ENCODE measurements at places on chromosomes 16 and 17. TPM values are rescaled to one million over a fixed set of nuclear protein-coding genes. Genes with fewer than 3 reads are reported as not detected.

Gene RHBDF2
- 7.1 TPM for total RNA-seq

Gene CD79B
- total RNA-seq, result 7.2 TPM

Gene CUEDC1
- total RNA-seq, result 49.1 TPM

Gene NEUROD2
- not detected for total RNA-seq

Gene TMC7
- 1.1 TPM for total RNA-seq

DNA sequence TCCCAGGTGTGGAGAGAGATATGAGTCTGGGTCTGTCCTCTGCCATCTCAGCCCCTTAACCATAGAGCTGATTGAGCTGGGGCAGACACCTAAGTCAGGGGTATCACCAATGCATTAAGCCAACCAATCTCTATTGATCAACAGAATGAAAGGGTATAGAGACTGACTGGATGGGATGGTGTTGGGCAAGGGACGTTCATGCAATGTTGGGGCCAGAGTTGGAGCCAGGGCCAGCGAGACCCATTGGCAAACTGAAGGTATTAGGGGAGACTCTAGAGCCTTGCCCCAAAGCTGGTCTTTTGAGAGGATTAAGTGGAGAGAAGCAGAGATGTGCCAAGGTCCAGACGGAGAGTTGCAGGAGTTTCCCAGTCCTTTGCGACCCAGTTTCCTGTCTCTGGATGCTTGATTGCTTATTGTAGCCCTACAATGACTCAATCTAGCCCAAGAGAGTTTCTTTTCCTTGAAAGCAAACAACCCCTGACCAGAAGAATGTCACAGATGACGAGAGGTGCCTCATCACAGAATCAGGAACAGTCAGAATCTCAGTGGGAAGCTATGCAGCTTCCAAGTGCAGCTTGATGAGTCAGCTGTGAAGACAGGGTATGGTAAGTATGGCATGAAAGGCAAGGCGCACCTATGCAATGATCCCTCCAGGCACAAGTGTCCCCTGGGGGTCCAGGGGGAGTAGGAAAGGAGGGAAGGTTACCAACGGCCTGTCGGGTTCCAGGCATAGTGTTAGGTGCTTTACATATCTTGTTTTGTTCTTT lies 137.2 kb downstream of the UTP18 start:
- H3K36me3 ChIP-seq, result no peaks in the 10 kb centered on the region
- no peak overlapping the region for H3K4me3 ChIP-seq

DNA sequence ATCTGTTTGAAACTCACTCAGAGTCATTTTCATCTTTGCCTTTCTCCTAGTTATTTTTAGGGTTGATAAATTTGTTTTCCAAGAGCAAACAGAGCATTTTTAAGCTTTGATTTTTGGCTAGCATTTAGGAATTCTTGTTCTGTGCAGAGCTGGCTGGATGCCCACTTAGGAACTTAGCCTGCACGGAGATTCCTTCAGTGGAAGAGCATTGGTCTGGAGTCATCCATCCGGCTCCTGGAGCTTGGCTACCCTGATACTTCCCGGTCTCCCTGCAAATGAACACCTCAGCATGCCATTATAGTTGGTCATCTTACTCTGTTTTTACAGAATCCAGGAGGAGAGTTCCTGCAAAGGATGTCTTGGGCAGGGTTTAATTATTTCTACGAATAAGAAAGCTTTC lies 57.1 kb downstream of the SPECC1 start:
- no peaks in the 10 kb centered on the region for H3K27me3 ChIP-seq
- peaks cover 43% of the 10 kb centered on the region for H3K4me1 ChIP-seq
- no peak overlapping the region for H3K27ac ChIP-seq
- H3K4me3 ChIP-seq, result no peak overlapping the region
- no peaks in the 10 kb centered on the region for H3K36me3 ChIP-seq

- no peak for DNase-seq
- H3K36me3 ChIP-seq, result peaks cover 46% of the 10 kb centered on the region
- H3K4me1 ChIP-seq, result peaks cover 41% of the 10 kb centered on the region
- no peak overlapping the region for H3K4me3 ChIP-seq
- H3K27ac ChIP-seq, result no peak overlapping the region
Measured at GRCh38 chr17:29628644-29629043, 5.9 kb upstream of the CORO6 start.

DNA sequence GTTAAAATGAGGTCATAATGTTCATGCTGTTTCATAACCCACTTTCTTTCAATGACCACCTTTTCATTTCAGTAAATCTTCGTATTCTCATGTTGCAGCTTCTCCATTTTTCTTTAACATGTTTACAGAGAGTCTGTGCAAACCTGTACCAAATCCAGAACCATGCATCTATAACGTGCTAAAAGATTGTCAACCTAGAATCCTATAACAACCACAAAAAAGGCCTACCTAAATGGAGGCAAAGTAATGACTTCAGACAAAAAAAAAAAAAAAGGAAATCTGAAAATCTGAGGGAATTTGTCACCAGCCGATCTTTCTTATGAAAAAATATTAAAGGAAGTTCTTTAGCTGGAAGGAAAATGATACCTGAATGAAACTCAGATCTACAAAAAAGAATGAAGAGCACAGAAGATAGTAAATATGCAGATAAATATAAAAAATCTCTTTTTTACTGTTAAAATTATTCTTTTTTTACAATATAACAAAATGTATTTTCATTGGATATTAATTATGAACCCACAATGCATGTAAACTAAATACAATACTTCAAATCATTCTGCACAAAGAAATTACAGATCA lies 1.4 kb upstream of the SLFN11 start:
- peak overlapping the region; percentile 97 for H3K27ac ChIP-seq
- DNase-seq, result no peak
- no peaks in the 10 kb centered on the region for H3K4me1 ChIP-seq

- DNase-seq, result no peak
- H3K4me3 ChIP-seq, result no peak overlapping the region
- H3K27ac ChIP-seq, result no peak overlapping the region
Measured at GRCh38 chr16:59039066-59039720, 305.1 kb upstream of the GOT2 start.

DNA sequence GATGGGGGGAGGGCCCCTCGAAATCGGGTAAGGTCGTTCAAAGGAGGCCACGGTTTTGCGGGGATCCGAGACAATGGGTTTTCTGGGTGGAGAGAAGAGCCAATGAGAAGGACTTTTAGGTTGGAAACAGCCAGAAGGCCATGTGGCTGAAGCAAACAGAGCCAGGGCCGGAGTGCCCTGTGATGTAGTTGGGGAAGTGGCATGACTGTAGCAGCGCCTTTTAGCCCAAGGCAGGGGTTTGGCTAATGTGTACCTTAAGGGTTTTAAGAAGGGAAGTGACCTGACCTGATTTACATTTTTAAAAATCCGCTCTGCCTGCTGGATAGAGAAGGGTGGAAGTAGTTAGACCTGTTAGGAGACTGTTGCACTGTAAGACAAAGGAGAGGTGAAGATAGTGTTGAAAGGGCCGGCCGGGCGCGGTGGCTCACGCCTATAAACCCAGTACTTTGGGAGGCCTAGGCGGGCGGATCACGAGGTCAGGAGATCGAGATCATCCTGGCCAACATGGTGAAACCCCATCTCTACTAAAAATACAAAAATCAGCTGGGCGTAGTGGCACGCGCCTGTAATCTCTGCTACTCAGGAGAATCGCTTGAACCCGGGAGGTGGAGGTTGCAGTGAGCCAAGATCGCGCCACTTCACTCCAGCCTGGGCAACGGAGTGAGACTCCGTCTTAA lies 1.0 kb downstream of the LYRM1 start:
- DNase-seq, result peak; percentile 50
- H3K4me1 ChIP-seq, result peaks cover 82% of the 10 kb centered on the region
- no peaks in the 10 kb centered on the region for H3K36me3 ChIP-seq
- H3K27me3 ChIP-seq, result no peaks in the 10 kb centered on the region
- H3K27ac ChIP-seq, result peak overlapping the region; percentile 98

- H3K4me3 ChIP-seq, result peak overlapping the region; percentile 59
- H3K36me3 ChIP-seq, result no peaks in the 10 kb centered on the region
- no peaks in the 10 kb centered on the region for H3K27me3 ChIP-seq
Measured at GRCh38 chr17:21253646-21254441, 634 bp upstream of the NATD1 start.

- no peaks in the 10 kb centered on the region for H3K36me3 ChIP-seq
- no peak overlapping the region for H3K27ac ChIP-seq
- DNase-seq, result no peak
- H3K4me1 ChIP-seq, result no peaks in the 10 kb centered on the region
Measured at GRCh38 chr16:79850348-79850747, 249.8 kb upstream of the MAF start.

GRCh38 chr17:41959336-41960095 lies 7.1 kb upstream of the CNP start:
- no peak for DNase-seq
- no peaks in the 10 kb centered on the region for H3K36me3 ChIP-seq
- H3K4me1 ChIP-seq, result peaks cover 4% of the 10 kb centered on the region
- no peak overlapping the region for H3K27ac ChIP-seq

GRCh38 chr17:71764505-71764904 lies 356.3 kb upstream of the SOX9 start:
- H3K4me3 ChIP-seq, result no peak overlapping the region

GRCh38 chr16:81987121-81987520 lies 24.1 kb downstream of the SDR42E1 start:
- H3K4me1 ChIP-seq, result no peaks in the 10 kb centered on the region
- no peaks in the 10 kb centered on the region for H3K27me3 ChIP-seq
- no peaks in the 10 kb centered on the region for H3K36me3 ChIP-seq
- DNase-seq, result no peak

- no peak for DNase-seq
- no peaks in the 10 kb centered on the region for H3K27me3 ChIP-seq
- H3K36me3 ChIP-seq, result no peaks in the 10 kb centered on the region
- no peaks in the 10 kb centered on the region for H3K4me1 ChIP-seq
- H3K27ac ChIP-seq, result no peak overlapping the region
Measured at GRCh38 chr17:27433521-27433920, 22.7 kb upstream of the KSR1 start.

DNA sequence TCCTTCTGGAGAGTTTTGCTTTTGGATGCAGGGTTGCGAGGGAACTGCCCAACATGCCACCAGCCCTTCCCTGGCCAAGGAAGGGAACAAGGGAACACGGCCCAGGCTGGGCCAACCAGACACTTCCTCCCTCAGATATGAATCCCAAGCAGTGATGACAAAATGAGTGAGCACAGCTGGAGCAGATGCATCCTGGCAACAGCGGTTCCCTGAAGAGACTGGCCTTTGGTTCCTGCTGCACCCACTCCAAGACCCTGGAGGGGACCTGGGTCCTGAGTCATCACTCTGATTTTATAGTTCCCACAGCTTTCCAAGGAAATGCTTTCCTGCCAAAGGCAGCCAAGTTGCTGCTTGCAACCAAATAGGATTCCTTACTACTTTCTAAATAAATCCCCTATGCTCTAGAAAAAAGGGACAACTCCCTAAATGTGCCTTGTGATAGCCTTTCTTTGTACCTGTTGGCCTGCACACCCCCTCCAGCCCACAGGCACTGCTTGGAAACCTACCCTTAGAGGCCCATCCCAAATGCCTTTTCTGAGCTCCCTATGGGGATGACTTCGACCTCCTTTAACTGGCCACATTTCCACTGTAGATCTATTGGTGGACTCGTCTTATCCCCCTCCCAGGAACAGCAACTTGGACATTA lies 5.3 kb downstream of the ST3GAL2 start:
- DNase-seq, result peak; percentile 54
- peaks cover 92% of the 10 kb centered on the region for H3K4me1 ChIP-seq
- H3K27ac ChIP-seq, result peak overlapping the region; percentile 60
- no peaks in the 10 kb centered on the region for H3K36me3 ChIP-seq

- H3K27me3 ChIP-seq, result no peaks in the 10 kb centered on the region
- no peaks in the 10 kb centered on the region for H3K36me3 ChIP-seq
- no peak for DNase-seq
Measured at GRCh38 chr16:70468776-70469525, 14.6 kb downstream of the FCSK start.

DNA sequence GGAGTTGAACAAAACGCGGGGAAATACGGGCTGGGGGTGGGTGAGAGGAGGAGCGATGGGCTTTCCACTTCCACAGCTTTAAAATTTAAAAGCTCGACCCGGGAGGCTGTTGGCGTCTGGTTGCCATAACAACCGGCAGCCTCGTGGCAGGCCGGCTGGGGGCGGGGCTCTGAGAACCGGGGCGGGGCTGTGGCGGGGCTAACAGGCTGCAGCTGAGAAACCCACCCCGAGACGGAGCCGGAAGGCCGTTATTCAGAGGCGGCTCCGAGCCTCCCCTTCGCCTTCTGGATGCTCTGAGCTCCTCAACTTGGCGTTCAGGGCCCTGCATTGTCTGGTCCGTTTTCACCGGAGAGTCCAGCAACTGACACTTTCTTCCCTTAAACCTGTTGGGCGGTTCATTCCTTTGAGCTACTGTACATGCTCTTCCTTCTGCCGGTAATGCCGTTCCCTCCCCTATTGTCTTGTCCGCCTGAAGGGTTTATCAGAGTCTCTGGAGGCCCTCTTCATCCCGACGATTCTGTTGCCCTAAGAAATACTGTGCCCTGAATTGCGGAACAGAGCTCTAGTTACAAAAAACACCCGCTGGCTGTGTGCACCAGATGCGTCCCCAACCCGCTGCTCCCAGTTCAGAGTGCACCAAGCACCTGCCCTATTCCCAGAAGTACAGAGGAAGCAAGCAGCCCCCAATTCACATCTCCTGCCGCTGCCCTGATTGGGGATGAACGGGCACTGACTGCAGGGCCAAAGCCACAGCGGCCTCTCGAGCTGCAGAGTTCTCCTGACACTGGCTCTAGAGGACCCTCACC lies 596 bp downstream of the DNAAF8 start:
- H3K4me3 ChIP-seq, result peak overlapping the region; percentile 97
- H3K4me1 ChIP-seq, result peaks cover 2% of the 10 kb centered on the region
- no peaks in the 10 kb centered on the region for H3K36me3 ChIP-seq
- H3K27me3 ChIP-seq, result no peaks in the 10 kb centered on the region

GRCh38 chr17:15307710-15308111 lies 33.7 kb downstream of the TEKT3 start:
- H3K27me3 ChIP-seq, result no peaks in the 10 kb centered on the region
- peaks cover 8% of the 10 kb centered on the region for H3K4me1 ChIP-seq
- no peaks in the 10 kb centered on the region for H3K36me3 ChIP-seq
- H3K4me3 ChIP-seq, result no peak overlapping the region
- H3K27ac ChIP-seq, result no peak overlapping the region

DNA sequence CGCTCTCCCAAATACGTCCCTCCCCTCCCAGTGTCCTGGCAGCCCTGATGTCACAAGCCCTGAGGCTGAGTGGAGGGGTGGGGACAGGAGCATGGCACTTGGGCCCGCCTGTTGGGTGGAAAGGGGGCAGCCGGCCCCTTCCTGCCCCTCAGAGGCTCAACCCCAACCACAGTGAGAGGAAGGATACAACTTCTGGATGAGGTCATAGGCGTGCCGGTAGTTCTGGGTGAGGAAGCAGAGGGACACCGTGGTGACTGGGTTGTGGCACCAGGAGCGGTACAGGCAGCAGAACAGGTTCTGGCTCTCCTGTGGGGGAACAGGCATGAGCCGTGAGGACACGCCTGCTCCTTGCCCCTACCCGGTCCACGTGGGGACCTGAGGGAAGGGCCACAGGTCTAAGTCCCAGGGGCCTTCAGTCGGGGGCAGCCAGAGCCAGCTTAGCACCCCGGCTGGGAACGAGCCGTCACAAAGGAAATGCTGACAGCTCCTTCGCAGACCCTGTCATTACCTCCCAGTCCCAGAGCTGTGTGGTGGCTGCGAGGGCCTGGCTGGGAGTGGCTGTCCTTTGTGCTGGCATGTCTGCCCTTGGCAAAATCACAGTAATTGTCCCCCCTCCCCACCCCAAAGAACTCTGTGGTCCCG lies 11.2 kb upstream of the MTSS2 start:
- H3K27ac ChIP-seq, result peak overlapping the region; percentile 66
- H3K27me3 ChIP-seq, result no peaks in the 10 kb centered on the region
- H3K36me3 ChIP-seq, result no peaks in the 10 kb centered on the region
- peaks cover 84% of the 10 kb centered on the region for H3K4me1 ChIP-seq
- no peak overlapping the region for H3K4me3 ChIP-seq
- no peak for DNase-seq

GRCh38 chr17:70168044-70168976 lies 1.0 kb upstream of the KCNJ2 start:
- H3K4me1 ChIP-seq, result peaks cover 14% of the 10 kb centered on the region
- H3K36me3 ChIP-seq, result no peaks in the 10 kb centered on the region
- H3K27me3 ChIP-seq, result no peaks in the 10 kb centered on the region

Data from heart right ventricle (tissue), 16 donors.